Naive thymus-derived CD8-positive, alpha-beta T cell (primary cell): ENCODE measurements at places on chromosomes 4 and X. TPM values are rescaled to one million over a fixed set of nuclear protein-coding genes. Genes with fewer than 3 reads are reported as not detected.

CLDN24 gene
- not detected for polyA plus RNA-seq

RBMX2 gene
- polyA plus RNA-seq, result 21.2 TPM

GABRG1 gene
- polyA plus RNA-seq, result not detected

RAPGEF2 gene
- 0.74 TPM for polyA plus RNA-seq

TLR3 gene
- 0.80 TPM for polyA plus RNA-seq

RBMXL3 gene
- polyA plus RNA-seq, result not detected

VCX gene
- polyA plus RNA-seq, result not detected

CFP gene
- 12.7 TPM for polyA plus RNA-seq

SPATA18 gene
- not detected for polyA plus RNA-seq

PABPC4L gene
- polyA plus RNA-seq, result not detected

EMCN gene
- not detected for polyA plus RNA-seq

RAB9B gene
- not detected for polyA plus RNA-seq

DGKK gene
- not detected for polyA plus RNA-seq

SRPX2 gene
- not detected for polyA plus RNA-seq

DKK2 gene
- not detected for polyA plus RNA-seq

ARSJ gene
- not detected for polyA plus RNA-seq

CSAG3 gene
- polyA plus RNA-seq, result not detected

PABPC1L2B gene
- not detected for polyA plus RNA-seq

EREG gene
- not detected for polyA plus RNA-seq

TEX11 gene
- polyA plus RNA-seq, result not detected

DCX gene
- polyA plus RNA-seq, result not detected

XKRX gene
- polyA plus RNA-seq, result 1.5 TPM

CACNA1F gene
- not detected for polyA plus RNA-seq
